Right ventricle myocardium inferior (tissue), 1 donor: ENCODE measurements at places on chromosomes 1 and 21. TPM values are rescaled to one million over a fixed set of nuclear protein-coding genes. Genes with fewer than 3 reads are reported as not detected.
A peak's percentile ranks its signal among the peaks of the same experiment; 100 is the strongest.

DNA sequence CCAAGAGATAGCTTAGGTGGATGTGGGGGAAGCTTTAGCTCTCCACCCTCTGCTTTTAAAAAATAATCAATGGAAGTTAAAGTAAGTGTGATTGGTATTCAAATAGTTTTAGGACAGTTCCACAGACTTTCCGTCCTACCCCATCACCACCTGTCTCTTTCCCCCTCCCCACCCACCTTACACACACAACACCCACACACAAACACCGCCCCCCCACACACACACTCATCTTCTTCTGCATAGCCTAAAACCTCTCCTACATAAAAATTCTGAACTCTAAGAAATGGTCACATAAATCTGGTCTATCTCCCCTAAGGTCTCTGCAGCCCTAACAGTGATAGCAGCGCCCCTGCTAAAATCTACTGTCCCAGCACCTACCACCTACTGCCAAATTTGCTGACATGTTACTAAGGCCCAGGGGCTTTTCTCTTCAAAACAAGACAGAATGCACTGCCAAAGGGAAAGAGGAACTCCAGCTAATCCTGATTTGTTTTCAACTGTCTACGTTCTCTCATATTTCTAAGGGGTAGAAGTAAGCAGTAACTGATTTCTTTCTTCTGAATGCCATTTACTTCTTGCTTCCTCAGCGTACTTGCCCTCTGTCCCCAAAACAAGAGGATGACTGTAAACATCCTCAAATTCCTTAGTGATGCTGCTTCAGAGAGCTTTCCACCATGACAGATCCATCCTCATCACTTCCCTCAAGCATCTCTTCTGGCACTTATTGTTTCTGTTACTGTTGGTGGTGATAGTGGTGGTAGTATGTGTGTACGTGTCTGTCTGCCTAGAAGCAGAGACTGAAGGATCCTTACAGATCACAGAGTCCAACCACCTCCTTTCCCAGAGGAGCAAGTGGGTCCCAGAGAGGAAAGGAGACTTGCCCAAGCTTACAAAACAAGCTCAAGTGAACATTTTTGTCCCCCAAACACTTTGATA is 56.8 kb downstream of the LUZP1 start:
- no peak for DNase-seq

- no peak for DNase-seq
Measured at GRCh38 chr1:78240755-78241154, 195.0 kb downstream of the GIPC2 start.

DNA sequence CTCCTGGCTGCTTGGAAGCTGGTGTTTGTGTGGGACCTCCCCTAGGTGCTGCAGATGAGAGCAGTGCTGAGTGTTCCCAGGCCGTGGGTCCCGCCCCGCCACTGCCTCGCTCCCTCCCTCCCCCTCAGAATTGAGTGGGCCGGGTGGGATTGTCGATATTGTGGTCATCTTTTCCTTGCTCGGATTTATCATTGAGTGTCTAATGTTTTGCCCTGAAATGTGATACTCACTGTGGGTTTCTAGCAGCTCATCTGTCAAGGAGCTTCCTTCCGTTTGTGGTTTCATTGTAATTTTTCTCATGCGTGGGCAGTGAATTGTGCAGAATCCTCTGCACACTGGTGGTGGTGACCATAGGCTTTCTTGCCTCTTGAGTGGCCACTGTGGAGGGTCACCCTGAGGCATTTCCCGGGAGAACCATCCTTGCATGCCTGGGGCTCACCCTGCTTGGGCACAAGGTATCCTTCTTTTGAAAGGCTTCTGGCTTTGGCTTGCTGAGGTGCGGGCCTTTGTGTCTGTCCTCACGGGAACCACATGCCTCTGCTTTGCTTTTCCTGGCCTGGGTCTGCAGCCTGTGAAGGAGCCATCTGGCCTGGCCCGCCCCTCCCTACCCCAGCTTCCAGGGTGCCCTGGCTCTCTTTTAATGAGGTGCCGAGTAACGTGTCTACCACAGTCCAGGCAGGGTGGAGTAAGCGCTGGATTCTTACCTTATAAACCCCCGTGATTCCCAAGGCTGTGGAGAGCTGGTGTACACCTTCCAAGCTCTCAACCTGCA is 25.6 kb downstream of the SLX9 start:
- DNase-seq: peak; percentile 27

- no peak for DNase-seq
Measured at GRCh38 chr1:100277866-100278265, 11.8 kb downstream of the RTCA start.

GRCh38 chr1:212179394-212180076 is 105.7 kb upstream of the PPP2R5A start:
- no peak for DNase-seq

DNA sequence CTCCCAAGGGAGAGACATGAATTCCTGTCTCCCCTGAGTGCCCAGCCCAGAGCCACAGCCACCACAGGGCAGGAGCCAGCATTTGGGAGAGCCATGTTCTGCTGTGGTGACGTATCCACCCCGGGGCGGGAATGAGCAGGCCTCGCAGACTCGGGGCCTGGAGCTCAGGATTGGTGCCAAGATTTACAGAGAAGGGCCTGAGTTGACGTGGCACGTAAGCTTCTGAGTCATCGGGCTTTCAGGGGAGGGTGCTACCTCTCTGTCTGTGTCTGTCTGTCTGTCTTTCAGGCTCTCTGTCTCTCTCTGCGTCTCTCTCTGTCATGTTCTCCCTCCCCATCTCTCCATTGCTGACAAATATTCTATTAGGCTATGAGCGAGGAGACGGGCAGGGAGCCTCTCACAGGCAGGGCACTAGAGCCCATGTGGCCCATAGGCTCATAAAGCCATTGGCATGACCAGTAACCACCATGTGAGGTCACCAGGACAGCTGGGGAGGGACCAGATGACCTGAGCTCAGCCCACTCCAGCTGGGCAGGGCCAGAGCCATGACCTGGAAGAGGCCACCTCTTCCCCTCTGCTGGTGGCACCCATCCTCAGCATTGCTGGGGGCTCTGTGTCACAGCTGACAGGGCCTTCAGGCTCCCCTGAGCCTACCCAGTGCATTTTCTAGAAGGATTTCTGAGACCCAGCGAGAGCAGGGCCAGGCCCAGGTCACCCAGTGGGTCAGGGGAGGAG is 300.0 kb upstream of the VAMP3 start:
- DNase-seq: peak; percentile 80

GRCh38 chr1:51564124-51564523 is 45.1 kb upstream of the EPS15 start:
- DNase-seq: no peak

Gene GNG12
- 37.2 TPM for total RNA-seq

DNA sequence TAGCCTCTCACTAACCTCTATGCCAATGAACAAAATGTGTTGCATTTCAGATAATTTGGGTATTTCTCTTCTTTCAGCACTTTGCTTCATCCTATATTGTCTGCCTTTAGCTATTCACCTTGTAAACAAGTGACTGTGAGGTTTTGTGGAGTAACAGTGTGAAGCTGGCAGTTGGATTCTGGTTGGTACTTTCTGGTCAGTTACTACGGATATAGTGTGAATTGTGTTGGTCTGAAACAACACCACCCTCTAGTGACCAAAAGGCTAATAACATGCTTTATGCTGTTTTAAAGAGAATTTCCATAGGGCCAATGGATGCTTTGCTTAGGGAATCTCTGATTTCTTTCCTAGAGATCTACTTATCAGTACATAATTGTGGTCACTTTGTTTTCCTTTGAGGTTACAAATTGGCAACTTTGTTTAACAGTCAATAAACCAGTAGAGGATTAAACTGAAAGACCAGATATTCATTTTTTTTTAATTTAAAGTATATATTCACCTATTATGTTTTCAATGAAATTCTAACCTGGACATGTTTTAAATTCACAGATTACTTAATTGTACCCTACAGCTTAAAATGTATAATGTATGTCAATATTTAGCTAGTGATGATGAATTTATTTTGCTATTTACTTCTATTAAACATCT is 2.5 kb upstream of the PTGER3 start:
- no peak for DNase-seq

Gene MAP10
- total RNA-seq: 3.3 TPM

Gene IFI44
- 10.4 TPM for total RNA-seq
